Type B pancreatic cell (in vitro differentiated cells): ENCODE measurements at places on chromosomes 16 and 17. TPM values are rescaled to one million over a fixed set of nuclear protein-coding genes. Genes with fewer than 3 reads are reported as not detected.
A peak's percentile ranks its signal among the peaks of the same experiment; 100 is the strongest.

DNA sequence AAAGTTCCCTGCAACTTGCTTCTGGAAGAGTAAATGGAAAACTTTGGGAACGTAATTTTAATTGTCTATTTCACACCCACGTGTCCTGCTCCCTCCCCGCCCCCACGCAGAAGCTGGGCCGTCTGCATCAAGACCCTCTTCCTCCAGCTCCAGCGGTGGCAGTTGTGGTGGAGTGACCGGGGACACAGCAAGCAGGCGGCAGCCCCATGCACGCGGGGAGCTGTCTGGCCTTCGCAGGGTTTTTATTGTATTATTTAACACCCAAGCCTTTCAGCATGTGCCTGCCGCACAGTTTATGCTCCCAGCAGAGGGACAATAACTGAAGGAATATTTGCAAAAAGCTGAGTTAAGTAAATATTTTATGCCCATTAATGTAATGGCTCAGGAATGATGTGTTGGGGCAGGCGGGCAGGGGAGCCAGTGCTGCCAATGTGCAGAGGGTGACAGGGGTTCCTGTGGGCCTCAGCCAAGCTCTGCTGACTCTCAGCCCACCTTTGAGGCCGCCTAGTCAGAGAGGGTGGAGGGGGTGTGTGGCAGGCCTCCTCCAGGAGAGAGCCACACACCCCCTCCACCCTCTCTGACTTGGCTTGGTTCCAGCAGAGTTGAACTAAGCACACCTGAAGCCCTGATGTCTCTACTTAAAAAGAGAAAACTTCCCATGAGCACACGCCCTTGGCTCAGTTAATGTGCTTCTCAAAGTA lies 32.4 kb upstream of the ENPP7 start:
- no peak overlapping the region for H3K4me3 ChIP-seq
- no peaks in the 10 kb centered on the region for H3K27me3 ChIP-seq
- H3K4me1 ChIP-seq: peaks cover 17% of the 10 kb centered on the region

DNA sequence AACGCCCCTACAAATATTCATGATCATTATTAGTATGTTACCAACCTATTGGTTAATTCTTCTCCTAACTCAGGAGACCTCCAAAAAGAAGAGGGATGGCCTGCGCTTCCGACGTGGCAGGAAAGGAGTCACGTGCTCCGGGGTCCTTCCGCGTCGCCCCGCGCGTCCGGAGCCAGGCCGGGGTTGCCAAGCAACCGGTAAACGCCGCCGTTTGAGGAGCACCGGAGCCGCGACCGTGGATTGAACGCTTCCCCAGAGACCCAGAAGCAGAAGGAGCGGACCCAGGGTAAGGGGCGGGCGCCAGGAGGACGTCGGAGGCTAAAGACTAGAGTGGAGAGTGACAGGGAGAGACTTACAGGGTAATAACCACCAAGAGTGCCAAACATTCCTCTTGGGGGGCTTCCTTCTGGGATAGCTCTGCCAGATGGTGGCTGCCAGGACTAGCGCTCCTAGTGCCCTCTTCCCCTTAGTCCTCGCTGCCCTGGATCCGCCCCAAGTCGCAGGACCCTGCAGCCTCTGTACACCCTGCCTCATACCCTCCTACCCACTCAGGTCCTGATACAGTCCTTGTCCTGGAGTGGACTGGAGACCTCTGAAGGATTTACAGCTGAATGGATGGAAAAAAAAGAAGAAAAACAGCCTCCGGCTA lies at the start of gene DNAI2:
TSS of gene DNAI2 (plus strand) at position 175 of the 649 bp plus-strand sequence. CDS start 7,584 bp downstream, outside the sequence.
- H3K36me3 ChIP-seq: no peaks in the 10 kb centered on the region
- no peak for DNase-seq
- H3K4me1 ChIP-seq: peaks cover 39% of the 10 kb centered on the region
- H3K4me3 ChIP-seq: peak within 1 kb of the TSS; percentile 74
- H3K27me3 ChIP-seq: peaks cover 40% of the 10 kb centered on the region

- no peaks in the 10 kb centered on the region for H3K36me3 ChIP-seq
- no peak overlapping the region for H3K4me3 ChIP-seq
- peaks cover 8% of the 10 kb centered on the region for H3K27me3 ChIP-seq
- no peak for DNase-seq
Observed at GRCh38 chr17:19753661-19754463, 5.8 kb upstream of the ALDH3A1 start.

- peaks cover 36% of the 10 kb centered on the region for H3K27me3 ChIP-seq
- no peak for DNase-seq
Observed at GRCh38 chr16:1330931-1331711, 2.3 kb upstream of the BAIAP3 start.

DNA sequence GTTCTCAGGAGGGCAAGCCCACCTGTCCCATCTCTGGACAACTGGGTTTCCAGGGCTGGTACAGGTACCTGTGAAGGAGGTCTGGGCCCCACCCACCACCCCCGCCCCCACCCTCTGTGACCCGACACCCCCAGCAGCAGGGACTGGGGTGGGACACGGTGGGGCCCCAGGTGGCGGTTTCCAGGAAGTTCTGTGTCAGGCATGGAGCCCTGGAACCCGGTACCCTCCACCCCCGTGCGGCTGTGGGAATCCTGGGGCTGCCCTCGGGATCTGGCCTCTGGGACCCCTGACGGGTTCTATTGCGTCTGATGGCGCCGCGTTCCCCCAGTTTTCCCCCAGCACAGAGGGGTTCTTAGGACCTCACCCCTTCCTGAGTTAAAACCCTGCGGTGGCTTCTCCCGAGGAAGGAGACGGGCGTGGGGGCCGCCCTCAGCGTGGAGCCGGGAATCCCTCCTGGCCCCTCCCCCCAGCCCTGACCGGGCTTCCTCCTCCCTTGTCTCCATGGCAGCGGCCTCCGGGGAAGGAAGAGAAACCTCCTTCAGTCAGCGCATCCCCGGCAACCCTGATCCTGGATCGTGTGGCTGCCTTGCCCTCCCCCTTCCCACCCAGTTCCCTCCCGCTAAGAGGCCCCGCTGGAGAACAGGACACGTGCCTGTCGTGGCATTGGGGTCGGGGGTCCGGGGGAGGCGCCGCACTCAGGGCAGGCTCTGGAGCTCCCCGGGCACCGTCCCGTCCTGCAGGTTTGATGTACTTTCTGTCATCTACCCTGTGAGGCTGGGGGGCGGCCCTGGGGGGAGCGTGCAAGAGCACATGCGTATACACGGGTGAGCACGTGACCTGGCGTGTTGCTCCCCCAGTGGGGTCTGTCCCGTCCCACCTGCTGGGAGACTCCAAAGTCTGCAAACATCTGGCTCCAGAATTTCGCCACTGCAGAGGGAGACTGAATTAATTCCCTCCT lies 30.3 kb downstream of the CACNA1H start:
- H3K4me1 ChIP-seq: no peaks in the 10 kb centered on the region
- DNase-seq: no peak

DNA sequence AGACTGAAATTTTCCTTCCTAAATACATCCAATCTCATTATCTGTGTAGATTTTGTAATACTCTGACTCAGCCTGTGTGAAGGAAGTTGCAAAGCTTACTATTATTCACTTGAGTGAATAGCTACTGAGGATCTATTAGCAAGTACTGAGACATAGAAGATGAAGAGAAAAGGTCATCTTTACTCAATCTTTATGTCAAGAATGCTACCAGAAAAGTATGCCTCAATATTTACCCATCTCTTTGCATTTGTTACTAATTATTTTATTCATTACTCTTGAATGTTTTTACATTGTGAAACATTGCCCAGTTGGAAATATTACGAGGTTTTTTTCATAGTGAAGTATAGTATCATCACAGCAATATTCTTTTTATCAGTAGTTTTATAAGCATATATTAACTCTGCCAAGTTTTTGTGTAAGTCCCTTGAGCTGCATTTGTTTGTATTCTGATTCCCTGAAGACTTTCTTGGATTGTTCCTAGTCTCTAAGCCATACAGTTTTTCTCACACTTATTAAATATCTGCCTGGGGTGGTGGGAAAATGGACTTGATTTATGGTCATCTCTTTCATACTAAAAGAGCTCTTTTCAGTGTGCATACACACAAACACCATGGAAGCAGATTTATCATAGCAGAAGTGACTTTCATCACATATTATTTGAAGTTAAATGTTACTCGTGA lies 110.4 kb downstream of the MRTFB start:
- H3K4me3 ChIP-seq: no peak overlapping the region
- peaks cover 39% of the 10 kb centered on the region for H3K4me1 ChIP-seq
- peaks cover 2% of the 10 kb centered on the region for H3K27me3 ChIP-seq
- H3K36me3 ChIP-seq: peaks cover 4% of the 10 kb centered on the region

DNA sequence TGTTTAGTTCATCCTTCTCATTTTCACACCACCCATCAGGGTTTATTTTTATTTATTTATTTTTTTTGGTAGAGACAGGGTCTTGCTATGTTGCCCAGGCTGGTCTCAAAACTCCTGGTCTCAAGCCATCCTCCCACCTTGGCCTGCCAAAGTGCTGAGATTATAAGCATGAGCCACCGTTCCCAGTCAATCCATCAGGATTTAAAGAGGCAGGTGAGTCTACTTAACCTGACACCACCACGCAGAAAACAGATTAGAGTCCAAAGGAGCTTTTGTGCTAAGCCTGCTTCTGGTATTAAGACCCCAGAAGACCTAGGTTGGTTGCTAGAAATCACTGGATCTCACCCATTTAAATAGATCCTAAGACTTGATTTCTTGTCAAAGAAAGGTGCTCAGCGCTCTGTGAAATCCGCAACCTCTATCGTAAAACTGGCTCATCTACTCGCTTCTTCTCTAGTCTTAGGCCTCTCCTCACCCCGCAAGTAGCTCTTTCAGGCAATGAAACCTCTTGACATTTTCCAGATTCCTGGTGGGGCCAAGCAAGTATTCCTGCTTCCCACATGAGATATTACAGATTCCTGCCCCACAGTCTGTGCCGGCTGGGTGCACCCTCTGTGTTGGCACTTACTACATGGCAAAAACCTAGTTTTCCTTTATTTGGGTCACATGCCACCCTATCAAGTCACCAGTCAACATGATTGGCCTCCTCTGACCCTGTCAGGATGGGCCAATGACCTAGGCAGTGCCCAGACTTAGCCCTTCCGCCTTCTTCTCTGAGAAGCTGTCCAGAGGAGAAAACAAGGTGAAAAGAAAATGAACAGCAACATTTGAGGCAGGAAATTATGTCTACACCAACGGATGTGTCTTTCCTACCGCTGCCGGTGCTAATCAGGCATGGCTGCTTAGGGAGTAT lies 9.0 kb downstream of the PITPNA start:
- H3K4me1 ChIP-seq: peaks cover 17% of the 10 kb centered on the region
- no peaks in the 10 kb centered on the region for H3K27me3 ChIP-seq
- no peak for DNase-seq

DNA sequence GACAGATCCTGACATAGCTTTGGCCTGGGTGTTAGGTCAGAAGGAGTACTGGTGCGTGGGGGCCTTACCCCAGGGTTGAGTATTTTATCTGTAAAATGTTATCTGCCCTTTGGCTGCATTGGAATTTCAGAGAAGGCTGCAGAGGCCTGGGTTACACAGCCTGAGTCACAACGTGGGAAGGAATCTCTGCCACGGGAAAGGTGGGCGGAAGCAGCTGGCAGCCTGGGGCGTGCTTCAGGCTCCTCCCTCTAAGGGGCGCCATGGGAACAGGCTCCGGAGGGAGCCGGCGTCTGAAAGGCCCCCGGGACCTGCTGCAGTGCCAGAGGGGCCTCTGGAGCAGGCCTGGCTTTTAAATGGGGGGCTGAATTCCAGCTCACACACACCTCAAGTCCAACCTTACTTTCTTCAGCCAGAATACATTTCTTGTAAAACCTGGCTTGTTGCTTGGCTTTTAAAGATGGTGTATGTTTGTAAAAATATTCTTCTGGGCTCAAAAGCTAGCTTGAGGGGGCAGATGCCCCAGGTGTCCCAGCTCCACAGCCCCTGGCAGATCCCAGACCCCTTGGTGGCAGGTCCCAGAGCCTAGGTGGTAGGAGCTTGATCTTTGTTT lies 142.2 kb downstream of the RAB11FIP4 start:
- peak overlapping the region; percentile 79 for H3K27ac ChIP-seq
- DNase-seq: no peak
- no peaks in the 10 kb centered on the region for H3K27me3 ChIP-seq
- no peaks in the 10 kb centered on the region for H3K36me3 ChIP-seq
- no peak overlapping the region for H3K4me3 ChIP-seq

GRCh38 chr17:40854175-40854814 lies 12.7 kb downstream of the KRT12 start:
- H3K27ac ChIP-seq: peak overlapping the region; percentile 48
- peak overlapping the region; percentile 21 for H3K4me3 ChIP-seq
- DNase-seq: no peak
- no peaks in the 10 kb centered on the region for H3K36me3 ChIP-seq

DNA sequence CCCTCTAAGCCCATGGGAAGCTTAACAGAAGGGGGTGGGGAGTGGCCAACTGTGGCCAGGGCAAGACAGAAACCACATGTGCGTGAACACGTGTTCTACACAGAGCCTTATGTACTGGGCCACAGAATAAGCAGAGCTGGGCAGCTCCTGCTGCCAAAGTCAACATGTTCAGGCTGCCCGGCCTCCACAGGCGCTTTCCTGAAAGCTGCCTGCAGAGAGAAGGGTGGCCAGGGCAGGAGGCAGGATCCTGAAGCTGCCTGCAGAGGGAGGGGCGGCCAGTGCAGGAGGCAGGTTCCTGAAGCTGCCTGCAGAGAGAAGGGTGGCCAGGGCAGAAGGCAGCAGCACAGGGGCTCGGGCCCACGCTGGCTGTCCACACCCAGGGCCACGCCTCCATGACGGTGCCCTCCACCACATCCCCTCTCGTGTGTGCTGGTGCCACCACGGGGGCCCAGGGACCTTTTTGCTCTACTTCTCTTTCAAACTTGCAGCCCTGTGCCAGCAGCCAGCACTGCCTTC lies 79.5 kb downstream of the ANKRD11 start:
- peak overlapping the region; percentile 69 for H3K4me3 ChIP-seq
- peak overlapping the region; percentile 86 for H3K27ac ChIP-seq
- peaks cover 75% of the 10 kb centered on the region for H3K4me1 ChIP-seq
- no peak for DNase-seq

GRCh38 chr16:49548325-49548970 lies 174.8 kb downstream of the C16orf78 start:
- peak overlapping the region; percentile 24 for H3K4me3 ChIP-seq
- H3K27me3 ChIP-seq: peaks cover 5% of the 10 kb centered on the region
- peaks cover 45% of the 10 kb centered on the region for H3K4me1 ChIP-seq
- no peak overlapping the region for H3K27ac ChIP-seq

DNA sequence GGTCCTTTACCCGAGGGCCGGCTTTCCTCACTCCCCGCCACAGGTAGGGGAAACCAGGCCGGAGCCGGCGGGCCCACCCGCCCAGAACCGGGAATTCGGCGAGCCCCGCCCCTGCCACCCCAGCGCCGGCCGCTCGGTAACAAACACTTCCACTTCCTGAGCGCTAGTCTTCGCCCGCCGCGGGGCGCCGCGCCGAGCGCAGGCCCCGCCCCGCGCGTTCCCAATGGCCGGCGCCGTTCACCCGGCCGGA lies 224 bp upstream of the NHERF1 start:
- H3K4me1 ChIP-seq: peaks cover 23% of the 10 kb centered on the region
- no peak for DNase-seq
- H3K27ac ChIP-seq: no peak overlapping the region
- H3K27me3 ChIP-seq: peaks cover 20% of the 10 kb centered on the region
- H3K4me3 ChIP-seq: peak overlapping the region; percentile 75
- H3K36me3 ChIP-seq: peaks cover 10% of the 10 kb centered on the region

Gene NXPH3
- total RNA-seq: 0.45 and 0.46 TPM in 2 replicates

Gene MRPL12
- 87.9 and 107 TPM in 2 replicates for total RNA-seq

Gene DERL2
- total RNA-seq: 57.3 and 79.4 TPM in 2 replicates

Gene HCRT
- total RNA-seq: not detected in 2 replicates

Gene SLC16A6
- total RNA-seq: 0.67 and 1.6 TPM in 2 replicates
